H1 (cell line): ENCODE measurements at places on chromosomes 11 and 22.

- no peak for DNase-seq
These were observed 7.6 kb downstream of the BAD start for GRCh38 chr11:64276653-64277431.

DNA sequence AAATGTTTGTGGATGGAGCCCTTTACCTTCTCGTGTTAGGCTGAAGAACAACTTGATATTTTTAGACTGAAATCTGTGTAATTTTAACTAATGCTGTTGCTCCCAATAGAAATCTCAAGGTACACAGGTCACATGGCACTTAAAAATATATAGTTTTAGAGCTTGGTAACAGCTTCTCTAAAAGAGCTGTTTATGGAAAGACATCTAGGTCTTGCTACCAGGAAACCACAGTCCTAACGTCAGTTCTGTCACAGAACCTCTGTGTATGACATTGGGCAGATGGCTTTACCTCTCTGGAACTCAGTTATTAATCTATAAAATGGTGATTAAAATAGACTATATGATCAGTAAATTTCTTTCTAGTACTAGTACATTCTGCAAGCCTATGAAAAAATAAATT, 35.4 kb downstream of the PAK1 start:
- no peak for DNase-seq

DNA sequence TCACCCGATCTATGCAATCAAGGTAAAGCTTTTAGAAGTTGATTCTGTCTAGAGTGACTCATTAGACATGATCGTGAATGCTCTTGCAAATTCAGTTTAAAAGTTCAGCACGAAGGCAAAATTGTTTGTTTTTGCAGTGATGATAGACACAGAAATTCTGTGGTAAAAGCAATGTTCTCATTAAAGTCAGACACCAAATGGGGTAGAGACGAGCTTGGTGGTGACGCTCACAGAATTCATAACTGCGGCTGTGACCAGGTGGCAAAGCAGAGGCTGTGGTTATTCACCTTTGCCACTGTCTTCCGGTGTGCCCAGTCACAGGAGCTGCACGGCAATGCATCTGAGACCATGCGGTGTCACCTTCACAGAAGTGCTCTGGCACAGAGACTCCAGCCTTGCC, 83.4 kb downstream of the WNT7B start:
- no peak for DNase-seq

DNA sequence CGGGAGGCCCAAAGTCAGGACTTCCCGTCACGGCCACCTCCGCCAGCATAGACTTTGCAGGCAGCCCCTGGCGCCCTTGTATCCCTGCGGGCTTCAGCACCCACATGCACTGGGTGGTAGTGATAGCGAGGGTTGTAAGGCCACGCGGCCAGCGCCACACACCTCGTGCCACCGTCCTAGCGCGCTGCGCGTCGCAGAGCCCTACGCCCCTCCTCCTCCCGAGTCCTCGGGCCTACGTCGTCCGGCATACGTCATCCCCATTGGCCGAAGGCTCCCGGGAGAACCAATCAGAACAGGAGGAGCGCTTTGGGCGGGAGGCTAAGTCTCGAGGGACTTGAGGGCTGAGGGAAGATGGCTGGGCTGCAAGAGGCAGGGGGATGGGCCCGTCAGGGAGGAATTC, 1.3 kb upstream of the BTBD18 start:
- DNase-seq: no peak
